ENCODE measurements at places on chromosomes 7 and 10. TPM values are rescaled to one million over a fixed set of nuclear protein-coding genes. Genes with fewer than 3 reads are reported as not detected.

Gene RBP3
- not detected for total RNA-seq

- DNase-seq: no peak
Measured at GRCh38 chr7:123637878-123638277, 17.8 kb upstream of the LMOD2 start.

DNA sequence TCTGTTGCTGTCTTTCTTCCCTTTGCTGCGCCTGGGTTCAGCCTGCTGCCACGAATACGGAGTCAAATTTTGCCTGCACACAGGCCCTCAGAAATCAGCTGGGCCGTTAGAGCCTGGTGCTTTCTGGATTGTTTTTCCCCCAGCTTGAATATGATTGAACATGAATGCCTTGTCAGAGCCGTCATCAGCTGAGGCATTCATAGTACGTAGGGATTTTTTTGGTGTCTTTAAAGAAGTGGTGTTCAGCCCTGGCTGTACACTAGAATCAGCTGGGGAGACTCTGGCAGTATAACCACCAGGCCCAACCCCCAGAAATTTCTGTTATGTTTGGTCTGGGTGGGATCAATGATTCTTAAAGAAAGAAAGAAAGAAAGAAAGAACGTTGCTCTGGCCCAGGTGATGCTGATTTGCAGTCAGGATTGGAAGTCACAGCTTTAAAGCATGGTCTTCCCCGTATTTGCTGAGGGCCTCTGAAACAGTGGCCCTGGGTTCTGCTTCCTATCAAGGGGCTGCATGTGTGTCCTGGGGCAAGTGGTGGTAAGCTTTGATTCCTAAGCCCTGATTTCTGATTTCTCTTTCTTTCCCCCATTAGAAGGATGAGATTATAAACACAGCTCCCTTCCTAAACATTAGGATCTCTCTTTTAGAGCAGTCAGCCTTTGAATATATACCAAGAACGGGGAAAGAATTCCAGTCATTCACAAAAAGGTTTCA lies 24.7 kb downstream of the NUB1 start:
- no peak for DNase-seq

DNA sequence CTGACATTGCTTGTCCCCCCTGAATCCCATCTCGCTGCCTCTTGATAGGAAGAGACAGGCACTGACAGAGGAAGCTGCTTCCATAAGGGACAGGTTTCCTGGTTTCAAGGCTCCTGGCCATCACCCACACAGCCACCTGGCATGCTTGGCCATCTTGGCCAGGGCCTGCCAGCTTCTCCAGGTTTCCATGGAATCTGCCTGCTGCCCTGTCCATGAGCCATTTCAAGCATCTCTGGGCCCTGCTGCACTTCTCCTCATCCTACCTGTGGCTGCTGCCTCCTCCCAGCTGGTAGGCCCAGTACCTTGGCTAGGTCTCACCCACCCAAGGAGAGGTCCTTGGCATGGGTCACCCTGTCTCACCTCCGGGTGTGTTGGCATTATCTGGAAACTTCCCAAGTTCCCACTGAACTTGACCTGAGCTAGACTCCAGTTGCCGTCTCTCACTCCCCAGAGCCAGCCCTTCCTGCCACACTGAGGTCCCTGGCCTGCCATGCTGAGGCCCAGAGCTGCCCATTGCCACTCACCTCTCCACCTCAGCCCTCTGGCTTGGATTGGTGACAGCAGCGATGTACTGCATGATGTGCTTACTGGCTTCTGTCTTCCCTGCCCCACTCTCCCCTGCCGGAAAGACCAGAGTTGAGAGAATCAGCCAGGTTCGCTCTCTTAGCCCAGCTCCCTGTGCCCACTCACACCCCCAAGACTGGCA lies 2.6 kb downstream of the MYO1G start:
- no peak for DNase-seq

Gene SCART1
- 1.1 TPM for total RNA-seq

Gene AKR1C2
- total RNA-seq: 1.2 TPM

Gene ANKRD30A
- not detected for total RNA-seq

Gene GNAT3
- total RNA-seq: not detected

DNA sequence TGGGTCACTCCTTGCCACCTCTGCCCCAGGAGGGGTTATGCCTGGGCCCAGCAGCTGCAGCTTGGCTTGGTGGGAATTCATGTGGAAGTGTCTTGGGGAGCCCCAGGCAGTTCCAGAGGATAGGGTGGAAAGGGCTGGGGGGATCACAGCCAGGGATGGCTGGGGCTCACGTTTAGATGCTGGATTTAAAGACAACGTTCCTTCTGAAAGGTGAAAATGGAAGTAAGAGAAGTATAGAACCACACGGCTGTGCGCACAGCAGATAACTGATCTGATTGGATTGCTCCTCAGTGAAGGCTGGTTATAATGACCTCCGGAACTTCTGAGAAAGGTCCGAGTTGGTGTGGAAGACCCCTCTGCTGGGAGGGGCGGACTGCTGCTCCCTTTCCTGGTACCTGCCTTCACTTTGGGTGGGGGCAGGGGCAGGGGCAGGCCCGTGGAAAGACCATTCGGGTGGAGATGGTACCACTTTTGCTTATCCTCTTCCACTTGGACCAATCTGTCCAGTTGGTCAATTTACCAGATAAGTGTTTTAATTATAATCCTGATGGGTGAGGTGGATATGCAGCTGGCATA lies 7.9 kb upstream of the MYL7 start:
- DNase-seq: no peak

GRCh38 chr7:143250822-143251221 lies 12.4 kb upstream of the GSTK1 start:
- no peak for DNase-seq

Gene TMEM229A
- 0.27 TPM for total RNA-seq

Gene ODAD2
- total RNA-seq: 4.1 TPM

GRCh38 chr10:97499561-97500296 lies 1.0 kb downstream of the UBTD1 start:
- no peak for DNase-seq

DNA sequence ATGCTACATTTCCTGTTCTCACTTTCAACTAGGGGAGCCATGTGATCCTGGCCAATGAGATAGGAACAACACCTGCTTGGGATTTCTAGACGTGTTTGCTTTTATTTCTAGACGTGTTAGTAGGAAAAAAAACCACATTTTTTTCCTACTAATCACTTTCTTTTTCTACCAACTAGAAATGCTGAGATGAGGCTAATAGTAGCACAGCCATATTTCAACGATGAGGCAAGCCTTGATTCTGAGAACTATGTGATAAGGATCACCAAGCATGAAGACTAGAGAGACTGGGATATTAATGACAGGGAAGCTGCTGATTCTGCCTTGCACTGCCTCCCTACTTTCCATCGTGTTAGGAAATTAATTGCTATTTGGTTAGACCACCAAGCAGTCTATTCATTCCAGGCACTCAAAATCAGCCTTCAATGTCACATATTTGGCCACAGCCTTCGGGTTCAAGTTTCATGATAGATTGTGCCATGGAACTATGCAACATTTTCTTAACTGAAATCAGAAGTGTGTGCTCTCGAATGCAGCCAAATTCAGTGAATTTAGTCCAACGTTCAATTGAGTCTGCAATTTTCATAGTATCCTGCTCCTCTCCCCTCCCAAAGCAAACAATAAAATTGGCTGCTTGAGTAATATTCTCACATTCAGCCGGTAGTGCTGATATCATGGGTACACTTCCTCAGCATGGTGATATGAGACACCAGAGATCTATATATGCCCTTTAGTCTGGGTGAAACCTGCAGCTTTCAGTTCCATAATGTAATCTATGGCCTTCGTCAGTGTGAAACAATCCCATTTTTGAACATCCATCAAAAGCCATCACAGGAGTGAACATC lies 98.1 kb downstream of the GPR37 start:
- no peak for DNase-seq

DNA sequence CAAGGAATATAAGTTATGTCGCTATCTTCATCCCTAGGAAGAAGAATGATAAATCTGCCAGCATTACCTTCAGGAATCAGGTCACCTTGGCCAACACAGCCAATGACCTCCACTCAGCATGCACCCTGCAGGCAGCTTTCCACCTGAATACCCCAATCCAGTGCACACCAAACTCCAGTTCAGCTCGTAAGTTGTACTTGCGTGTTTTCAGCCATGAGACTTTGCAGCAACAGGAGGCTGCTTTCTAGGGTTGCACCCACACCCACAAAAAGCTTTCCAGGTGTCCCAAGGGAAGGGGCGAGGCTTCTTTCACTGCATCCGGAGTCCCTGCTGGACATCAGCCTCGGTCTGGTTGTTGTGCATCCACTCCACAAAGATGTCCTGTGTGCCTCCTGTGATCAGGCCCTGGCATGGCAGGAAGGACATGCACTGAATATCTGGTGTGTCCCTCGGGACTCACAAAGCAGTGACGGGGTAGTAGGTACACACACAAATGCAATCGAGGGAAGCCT lies 282.9 kb downstream of the GRID1 start:
- no peak for DNase-seq

- DNase-seq: no peak
Measured at GRCh38 chr10:101429423-101429822, 75.5 kb downstream of the BTRC start.

DNA sequence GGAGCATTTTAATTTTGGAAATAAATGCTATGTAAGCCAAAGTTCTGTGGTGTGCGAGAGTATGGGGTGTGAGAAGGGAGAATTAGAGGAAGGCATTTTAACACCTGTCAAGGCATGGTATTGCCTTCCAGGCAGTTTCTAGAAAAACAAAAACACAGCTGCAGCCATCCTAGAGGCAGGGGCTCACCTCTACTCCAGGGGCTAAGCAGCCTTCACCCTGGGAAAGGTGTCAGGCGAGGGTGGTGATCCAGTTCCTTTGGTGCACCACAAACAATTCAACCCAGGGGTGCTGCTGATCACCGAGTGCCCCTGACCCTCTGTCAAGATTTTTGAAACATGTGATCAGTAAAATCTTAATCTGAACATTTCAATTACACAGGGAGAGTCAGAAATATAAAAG lies 59.2 kb upstream of the GPR26 start:
- no peak for DNase-seq

DNA sequence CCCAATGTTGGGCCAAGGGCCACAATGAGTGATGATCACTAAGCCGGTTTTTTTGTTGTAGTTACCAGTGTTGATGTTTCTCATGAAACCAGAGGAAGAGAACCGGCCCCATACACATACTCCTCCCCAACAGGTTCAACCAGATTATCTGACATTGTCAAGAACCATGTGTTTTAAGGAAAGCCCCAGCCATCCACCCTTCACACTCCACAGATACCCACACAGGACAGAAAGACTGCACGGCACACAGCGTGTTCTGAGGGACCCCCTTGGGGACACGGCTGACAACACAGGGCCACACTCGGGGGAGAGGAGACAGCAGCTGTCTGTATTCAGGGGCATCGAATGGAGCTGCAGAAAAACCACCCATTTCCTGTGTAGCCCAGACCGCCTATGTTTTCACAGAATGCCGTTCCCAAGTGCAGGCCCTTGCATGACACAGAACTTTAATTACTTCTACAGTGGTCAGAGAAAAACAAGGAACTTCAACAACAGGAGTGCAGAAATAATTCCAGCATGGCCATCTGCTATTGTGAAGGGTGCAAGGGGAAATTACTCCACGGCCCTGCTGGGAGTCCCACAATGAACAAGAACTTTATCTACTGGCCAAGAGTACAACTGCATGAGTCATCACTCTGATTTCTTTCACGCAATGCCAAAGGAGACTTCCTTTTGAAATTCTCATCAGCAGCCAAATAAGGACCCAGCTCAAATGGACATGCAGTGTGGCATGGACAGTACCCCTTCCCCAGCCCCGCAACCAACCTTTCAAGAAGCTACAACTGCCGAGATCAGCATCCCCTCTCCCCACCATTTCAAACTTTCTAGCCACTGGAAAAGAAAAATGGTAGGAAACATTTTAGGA lies 2.3 kb downstream of the KLF6 start:
- no peak for DNase-seq

Gene GPR26
- total RNA-seq: 0.05 TPM

Gene KCND2
- total RNA-seq: 4.6 TPM

Gene DRGX
- total RNA-seq: not detected

Gene TFAM
- total RNA-seq: 77.4 TPM

DNA sequence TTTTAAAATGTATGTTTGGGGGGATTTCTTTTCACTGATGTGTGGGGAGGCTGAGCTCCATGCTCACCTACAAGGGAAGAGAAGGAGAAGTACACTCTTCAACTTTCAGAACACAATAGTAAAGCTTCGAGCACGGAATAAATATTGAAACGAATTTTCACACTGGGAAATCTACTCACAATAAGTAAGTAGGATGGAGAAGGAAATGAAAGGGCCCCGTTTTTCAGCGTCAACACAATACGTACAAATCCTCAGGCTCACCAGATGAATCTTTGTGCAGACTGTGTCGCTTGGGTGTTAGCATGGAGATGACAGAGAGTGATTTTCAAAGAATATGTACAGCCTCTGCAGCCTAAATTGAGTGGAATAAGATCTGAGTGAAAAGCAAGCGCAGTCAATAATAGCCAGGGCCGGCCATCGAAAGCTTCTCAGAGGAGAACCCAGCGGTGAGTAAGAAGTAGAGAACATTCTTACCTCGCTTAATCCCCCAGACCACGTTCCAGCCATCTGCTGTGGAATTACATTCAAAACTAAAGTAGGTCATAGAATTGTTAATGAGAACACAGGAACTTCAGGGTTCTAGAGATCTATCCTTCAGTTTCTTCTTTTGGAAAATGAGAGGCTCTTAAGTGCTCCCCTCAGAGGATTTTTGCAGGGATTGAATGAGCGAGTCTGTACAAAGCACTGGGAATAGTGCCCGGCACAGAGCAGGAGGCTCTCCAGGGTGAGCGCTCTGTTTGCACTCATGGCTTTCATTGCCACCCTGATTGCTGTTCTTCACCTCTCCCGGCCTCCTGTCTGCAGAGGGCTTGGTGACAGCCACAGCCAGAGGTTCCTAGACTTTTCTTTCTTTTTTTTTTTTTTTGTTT lies 292.8 kb downstream of the SFMBT2 start:
- no peak for DNase-seq

Gene PKD1L1
- total RNA-seq: 0.07 TPM

DNA sequence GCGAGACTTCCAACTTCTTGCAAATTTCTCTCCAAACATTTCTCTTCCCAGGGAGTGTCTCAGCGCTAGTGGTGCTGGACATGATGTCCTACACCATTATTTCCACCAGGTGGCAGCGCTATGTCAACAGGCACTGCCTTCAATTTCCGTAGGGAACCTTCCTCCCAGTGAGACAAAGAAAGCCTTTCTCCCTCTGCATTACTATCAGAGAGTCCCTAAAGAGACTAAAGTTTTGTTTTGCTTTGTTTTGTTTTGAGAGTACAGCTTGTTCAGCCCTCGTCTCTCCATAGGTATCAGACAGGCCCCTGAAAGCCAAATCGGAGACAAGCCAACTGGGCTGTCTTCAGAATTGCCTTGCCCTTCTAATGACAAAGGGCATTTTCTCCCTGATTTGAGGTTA lies 44.2 kb upstream of the GGCT start:
- DNase-seq: peak; percentile 78

DNA sequence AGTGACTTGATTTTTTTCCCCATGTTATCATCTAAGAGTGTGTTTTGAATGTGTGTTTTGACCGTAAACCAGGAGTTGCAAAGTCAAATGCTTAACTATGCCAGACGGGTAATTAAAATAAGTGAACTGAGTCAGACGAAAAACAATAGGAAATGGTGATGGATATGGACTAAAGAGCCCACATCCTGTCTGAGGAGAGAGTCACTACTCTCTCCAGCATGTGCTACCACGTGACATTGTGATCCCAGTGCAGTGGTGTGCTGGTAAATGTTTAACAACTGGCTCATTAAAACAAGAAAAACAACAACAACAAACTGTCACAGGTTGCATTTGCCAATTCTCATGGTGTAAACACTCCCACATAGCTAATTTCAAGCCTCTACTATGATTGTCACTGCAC lies 164.3 kb downstream of the SUGCT start:
- DNase-seq: no peak

Gene GIMAP7
- 0.37 TPM for total RNA-seq
